HCT116 (cell line): ENCODE measurements at places on chromosomes 4 and X. TPM values are rescaled to one million over a fixed set of nuclear protein-coding genes. Genes with fewer than 3 reads are reported as not detected.

DNA sequence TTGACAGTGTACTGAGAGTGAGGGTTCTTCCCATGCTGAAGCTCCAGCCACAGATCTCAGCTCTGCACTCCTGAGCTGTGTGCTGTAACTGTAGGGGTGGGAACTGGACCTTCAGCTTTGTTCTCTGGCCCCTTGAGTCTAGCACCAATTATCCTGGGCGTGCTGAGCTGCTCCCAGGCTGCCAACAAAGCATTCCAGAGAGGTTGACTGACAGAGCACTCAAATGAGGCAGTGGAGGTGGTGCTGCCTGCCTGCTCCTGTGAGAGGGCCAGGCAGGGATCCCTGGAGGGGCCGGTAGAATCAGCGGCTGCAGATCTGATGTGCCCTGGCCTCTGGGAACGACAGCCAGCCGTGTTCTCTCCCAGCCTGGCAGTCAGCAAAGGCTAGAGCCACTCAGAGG, 375.7 kb upstream of the AADAT start:
- peaks cover 9% of the 10 kb centered on the region; the same call in 1 of the 2 replicates for H3K4me1 ChIP-seq
- no peak overlapping the region for H3K4me3 ChIP-seq
- no peak for DNase-seq
- no peak overlapping the region for H3K27ac ChIP-seq
- no peaks in the 10 kb centered on the region for H3K27me3 ChIP-seq

- DNase-seq: no peak
- no peaks in the 10 kb centered on the region for H3K4me1 ChIP-seq
- no peaks in the 10 kb centered on the region for H3K36me3 ChIP-seq
- no peaks in the 10 kb centered on the region for H3K27me3 ChIP-seq
These were observed 28.3 kb downstream of the TXLNG start for GRCh38 chrX:16814597-16814996.

- no peak for DNase-seq
- H3K4me1 ChIP-seq: no peaks in the 10 kb centered on the region
- H3K4me3 ChIP-seq: no peak overlapping the region
- H3K27ac ChIP-seq: no peak overlapping the region
- H3K27me3 ChIP-seq: no peaks in the 10 kb centered on the region
These were observed 159.9 kb downstream of the TRIML1 start for GRCh38 chr4:188299161-188299560.

- H3K27ac ChIP-seq: no peak overlapping the region
- H3K4me3 ChIP-seq: no peak overlapping the region
- no peaks in the 10 kb centered on the region for H3K4me1 ChIP-seq
These were observed 89.7 kb downstream of the ITIH6 start for GRCh38 chrX:54708404-54708803.

GRCh38 chr4:153763404-153763803, 3.6 kb upstream of the RNF175 start:
- H3K4me3 ChIP-seq: no peak overlapping the region
- H3K27ac ChIP-seq: no peak overlapping the region
- DNase-seq: no peak
- H3K36me3 ChIP-seq: no peaks in the 10 kb centered on the region

- DNase-seq: no peak
- no peak overlapping the region for H3K27ac ChIP-seq
- H3K36me3 ChIP-seq: no peaks in the 10 kb centered on the region
- H3K4me1 ChIP-seq: no peaks in the 10 kb centered on the region
- H3K4me3 ChIP-seq: no peak overlapping the region
These were observed 30.4 kb downstream of the SCML1 start for GRCh38 chrX:17767734-17768133.

- peak; percentile 12 for DNase-seq
- H3K36me3 ChIP-seq: no peaks in the 10 kb centered on the region
- H3K4me3 ChIP-seq: no peak overlapping the region
- H3K27me3 ChIP-seq: no peaks in the 10 kb centered on the region
These were observed 47.0 kb downstream of the SNX25 start for GRCh38 chr4:185256446-185256845.

GRCh38 chr4:70158576-70158975, 4.5 kb downstream of the PRR27 start:
- no peaks in the 10 kb centered on the region for H3K27me3 ChIP-seq
- DNase-seq: no peak
- H3K27ac ChIP-seq: no peak overlapping the region
- H3K4me3 ChIP-seq: no peak overlapping the region

- no peak overlapping the region for H3K4me3 ChIP-seq
- no peaks in the 10 kb centered on the region for H3K36me3 ChIP-seq
- H3K4me1 ChIP-seq: peaks cover 7% of the 10 kb centered on the region; the same call in 1 of the 2 replicates
- no peak for DNase-seq
- no peaks in the 10 kb centered on the region for H3K27me3 ChIP-seq
These were observed 14.7 kb upstream of the SEC24D start for GRCh38 chr4:118850488-118851173.

- no peak for DNase-seq
- H3K27me3 ChIP-seq: no peaks in the 10 kb centered on the region
- no peak overlapping the region for H3K27ac ChIP-seq
- H3K36me3 ChIP-seq: no peaks in the 10 kb centered on the region
- no peak overlapping the region for H3K4me3 ChIP-seq
These were observed 630.1 kb downstream of the STIM2 start for GRCh38 chr4:27490766-27491165.

DNA sequence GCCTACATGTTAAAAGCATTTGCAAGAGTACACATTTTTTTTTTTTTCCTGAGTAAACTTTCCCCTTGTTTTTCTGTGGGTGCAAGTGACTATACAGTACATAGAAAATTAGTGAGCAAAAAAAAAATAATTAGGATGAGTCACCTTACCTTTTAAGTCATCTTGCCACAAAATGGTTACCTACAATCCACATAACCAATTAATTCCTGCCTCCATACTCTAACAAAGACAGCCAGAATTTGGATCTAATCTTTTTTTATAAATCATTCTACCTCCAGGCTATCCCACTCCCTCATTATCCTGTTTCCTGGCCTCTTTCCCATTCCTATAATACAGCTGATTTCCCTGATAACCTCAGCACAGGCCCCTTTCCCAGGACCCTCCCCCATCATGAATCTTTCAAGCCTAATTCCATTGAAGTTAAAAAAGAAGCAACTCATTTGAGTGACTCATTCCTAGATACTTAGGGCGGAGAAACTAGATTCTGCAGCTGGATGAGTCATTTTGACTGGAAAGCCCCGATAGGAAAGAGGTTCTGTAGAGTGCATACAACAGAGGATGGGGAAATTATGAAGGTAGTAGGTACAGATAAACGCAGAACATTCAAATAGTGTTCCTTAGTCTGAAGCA, 128.2 kb downstream of the C4orf51 start:
- peak overlapping the region; percentile 23; the same call in 1 of the 2 replicates for H3K4me3 ChIP-seq
- peak overlapping the region; percentile 88 for H3K27ac ChIP-seq

- no peaks in the 10 kb centered on the region for H3K4me1 ChIP-seq
- H3K36me3 ChIP-seq: no peaks in the 10 kb centered on the region
- H3K27ac ChIP-seq: no peak overlapping the region
These were observed 3.1 kb upstream of the SLC6A8 start for GRCh38 chrX:153684467-153685155.

DNA sequence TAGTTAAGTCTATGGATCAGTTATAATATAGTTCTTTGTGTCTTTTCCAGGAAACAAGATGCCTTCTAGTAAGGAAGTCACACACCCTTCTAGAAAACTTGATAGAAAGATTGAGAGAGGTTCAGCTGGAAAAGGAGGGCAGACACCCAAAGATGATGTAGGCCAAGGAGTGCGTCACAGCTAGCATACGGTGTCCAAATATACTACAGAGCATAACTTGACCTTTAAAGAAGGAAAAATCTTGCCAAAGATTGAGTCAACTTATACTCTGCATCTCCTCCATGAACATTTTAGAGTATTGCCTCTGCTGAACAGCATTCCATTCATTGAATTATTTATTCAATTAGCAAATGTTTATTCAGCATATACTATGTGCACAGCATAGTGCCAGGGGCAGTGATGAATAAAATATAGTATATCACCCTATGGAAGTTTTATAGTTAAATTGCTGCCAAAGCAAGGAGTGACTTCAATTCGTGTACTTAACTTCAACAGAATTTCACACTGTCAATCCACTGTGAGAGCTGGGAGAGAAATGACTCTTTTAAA, 51.9 kb upstream of the SLC6A14 start:
- no peak overlapping the region for H3K4me3 ChIP-seq
- H3K27ac ChIP-seq: no peak overlapping the region
- no peaks in the 10 kb centered on the region for H3K36me3 ChIP-seq
- H3K27me3 ChIP-seq: no peaks in the 10 kb centered on the region

GRCh38 chrX:12956704-12957534, 18.0 kb upstream of the TMSB4X start:
- H3K36me3 ChIP-seq: no peaks in the 10 kb centered on the region
- peak overlapping the region; percentile 85 for H3K27ac ChIP-seq
- H3K4me1 ChIP-seq: peaks cover 18% of the 10 kb centered on the region
- H3K27me3 ChIP-seq: no peaks in the 10 kb centered on the region

The SPACA5 gene
- total RNA-seq: not detected

The LANCL3 gene
- total RNA-seq: 2.4 TPM

The CT55 gene
- total RNA-seq: not detected

The CXCL10 gene
- not detected for total RNA-seq

The SCRG1 gene
- total RNA-seq: not detected

The MPP1 gene
- total RNA-seq: 13.1 TPM

The FHDC1 gene
- 1.8 TPM for total RNA-seq

The CLDN34 gene
- total RNA-seq: not detected

The NUDT9 gene
- 13.5 TPM for total RNA-seq

The KIAA1210 gene
- not detected for total RNA-seq
